ENCODE measurements at places on chromosomes 3 and 15.
A peak's percentile ranks its signal among the peaks of the same experiment; 100 is the strongest.

DNA sequence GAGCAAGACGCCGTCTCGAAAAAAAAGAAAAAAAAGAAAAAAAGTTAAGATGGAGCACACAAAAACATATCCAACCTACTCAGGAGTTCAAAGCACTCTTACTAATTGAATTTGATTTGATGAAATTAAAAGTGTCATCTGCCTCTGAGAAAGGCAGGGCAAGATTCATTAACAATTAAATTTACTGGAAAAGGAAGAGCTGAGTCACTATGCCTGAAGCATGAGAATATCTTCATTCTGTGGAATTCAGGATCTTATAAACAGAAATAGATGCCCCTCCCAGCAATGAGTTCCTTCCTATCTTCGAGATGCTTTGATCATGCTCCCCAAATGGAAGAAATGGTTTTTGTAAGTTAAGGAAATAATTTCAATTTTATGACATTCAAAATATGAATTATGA is 61.0 kb upstream of the ST3GAL6 start:
- DNase-seq: no peak

GRCh38 chr15:77857419-77857818 is 220.1 kb downstream of the TBC1D2B start:
- DNase-seq: no peak

DNA sequence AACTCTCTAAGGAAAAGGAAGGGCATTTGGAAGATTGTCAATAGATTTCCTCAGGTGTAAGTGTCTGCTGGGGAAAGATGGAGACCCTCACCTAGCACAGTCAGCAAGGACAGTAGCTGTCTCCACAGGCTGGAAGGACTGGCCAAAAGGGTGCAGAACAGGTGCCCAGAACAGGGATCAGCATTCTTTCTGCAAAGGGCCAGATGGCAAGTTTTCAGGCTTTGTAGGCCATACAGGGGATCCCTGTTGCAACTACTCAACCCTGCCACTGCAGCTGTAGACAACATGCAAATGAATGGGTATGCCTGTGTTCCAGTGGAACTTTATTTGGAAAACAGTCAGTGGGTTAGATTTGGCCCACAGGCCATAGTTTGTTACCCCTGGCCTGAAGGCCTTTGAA is 8.1 kb downstream of the AGBL1 start:
- no peak for DNase-seq

- no peak for DNase-seq
Observed at GRCh38 chr15:26974120-26974780, 3.3 kb downstream of the GABRG3 start.

- no peak for DNase-seq
Observed at GRCh38 chr3:50245251-50245745, 9.3 kb downstream of the GNAI2 start.

DNA sequence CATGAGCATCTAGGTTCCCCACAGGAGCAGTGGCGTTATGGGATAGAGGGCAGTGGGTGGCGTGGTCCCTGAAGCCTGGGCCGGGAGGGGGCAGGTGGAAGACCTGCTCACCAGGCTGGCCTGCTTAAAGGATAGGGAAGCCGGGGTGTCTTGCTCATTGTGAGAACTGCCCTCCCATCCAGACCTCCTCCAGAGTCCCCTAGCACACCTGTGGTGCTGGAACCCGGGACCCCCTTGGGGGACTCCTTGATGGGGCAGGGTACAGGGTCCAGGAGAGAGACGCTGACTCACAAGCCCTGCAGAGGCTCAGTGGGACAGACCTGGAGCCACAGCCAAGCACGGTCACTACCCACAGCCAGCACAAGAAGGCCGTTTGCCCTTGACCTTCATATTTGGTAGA is 2.8 kb upstream of the RHCG start:
- no peak for DNase-seq

DNA sequence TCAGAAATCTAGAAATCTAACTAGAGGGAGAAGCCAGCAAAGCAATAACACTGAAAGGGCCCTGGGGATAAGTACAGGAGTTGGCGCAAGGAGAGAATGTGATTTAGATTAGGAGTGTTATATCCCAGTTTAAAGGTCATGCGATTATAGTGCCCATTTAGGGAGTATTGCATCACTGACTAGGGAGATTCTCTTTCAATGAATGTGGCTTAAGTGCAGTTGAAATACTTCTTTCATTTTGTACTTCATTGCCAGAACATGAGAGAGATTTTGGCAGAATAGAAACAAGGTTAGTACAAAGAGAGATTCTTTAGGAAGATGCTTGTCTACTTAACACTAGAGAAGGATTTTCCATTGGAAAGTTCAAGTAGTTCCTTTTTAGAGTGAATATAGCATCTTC is 13.9 kb downstream of the ROBO2 start:
- no peak for DNase-seq

GRCh38 chr15:25095179-25095578 is 140.4 kb downstream of the SNRPN start:
- DNase-seq: no peak

GRCh38 chr3:125511420-125512118 is 8.4 kb downstream of the SNX4 start:
- DNase-seq: no peak

DNA sequence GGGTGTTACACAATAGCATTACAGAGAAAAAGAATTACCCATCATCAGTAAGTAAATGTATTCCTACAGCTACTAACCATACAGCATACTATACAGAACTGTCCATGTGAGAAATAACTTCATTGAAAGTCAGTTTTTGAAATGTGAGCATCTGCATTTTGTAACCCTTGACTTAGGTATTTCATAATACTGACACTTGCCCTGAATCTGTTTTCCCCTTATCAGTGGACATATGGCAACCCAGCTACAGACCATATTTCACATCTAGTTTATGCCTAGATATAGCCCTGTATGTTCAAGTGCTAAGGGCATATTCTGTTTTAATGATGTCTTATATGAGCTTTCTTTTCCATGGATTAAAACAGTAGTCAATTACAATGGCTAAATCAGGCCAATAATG is 297.6 kb downstream of the TBC1D5 start:
- no peak for DNase-seq

DNA sequence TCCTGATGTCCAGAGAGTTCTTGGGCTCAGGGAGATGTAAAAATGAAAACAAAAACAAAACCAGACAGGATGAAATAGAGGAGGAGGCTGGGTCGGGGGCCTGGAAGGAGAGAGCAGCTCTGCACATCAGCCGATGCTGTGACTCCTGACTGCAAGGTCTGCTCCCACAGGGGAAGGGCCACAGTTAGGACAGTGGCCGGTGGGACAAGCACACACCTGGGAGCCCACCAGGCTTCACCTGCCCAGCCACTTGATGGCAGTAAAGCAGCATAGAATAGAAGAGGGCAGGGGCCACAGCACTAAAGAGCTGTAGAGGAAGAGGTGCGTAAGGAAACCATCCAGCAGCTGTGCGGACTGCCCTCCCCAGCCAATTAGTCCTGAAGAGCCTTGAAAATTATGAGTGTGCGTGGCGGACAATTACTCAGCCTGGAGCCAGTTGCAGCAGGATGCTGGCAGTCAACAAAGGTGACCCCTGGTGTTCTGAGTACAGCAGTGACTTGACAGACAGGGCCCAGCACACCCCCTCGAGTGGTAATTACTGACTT is 29.8 kb downstream of the ALS2CL start:
- DNase-seq: no peak

GRCh38 chr3:62589078-62589477 is 215.7 kb upstream of the FEZF2 start:
- no peak for DNase-seq

GRCh38 chr3:27885641-27886040 is 163.5 kb upstream of the EOMES start:
- DNase-seq: no peak

DNA sequence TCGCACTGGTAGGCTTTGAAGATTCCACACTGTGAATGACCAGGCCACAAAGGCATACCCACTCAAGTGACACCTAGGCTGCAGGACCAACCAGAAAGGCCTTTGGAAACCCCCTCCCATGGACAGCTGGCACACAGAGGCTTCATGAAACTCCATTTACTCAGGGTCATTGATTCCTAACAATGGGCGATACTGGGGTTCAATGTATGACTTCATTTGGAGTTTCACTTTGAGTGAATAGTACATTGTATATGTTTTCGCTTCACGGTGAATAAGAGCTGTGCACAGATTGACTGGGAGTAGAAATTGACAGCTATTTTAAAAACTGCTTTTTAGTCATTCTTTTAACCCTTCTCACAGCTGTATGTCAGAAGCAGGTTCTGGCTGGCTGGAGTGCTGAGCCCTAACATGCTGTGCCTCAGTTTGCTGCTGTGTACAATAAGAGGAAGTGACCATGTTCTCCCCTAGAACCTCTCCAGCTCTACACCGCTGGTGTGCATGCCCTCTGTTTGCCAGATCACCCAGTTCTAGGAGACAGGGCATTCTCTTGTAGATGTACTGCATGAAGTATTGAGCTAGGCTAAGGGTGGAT is 15.4 kb upstream of the CX3CR1 start:
- DNase-seq: no peak

DNA sequence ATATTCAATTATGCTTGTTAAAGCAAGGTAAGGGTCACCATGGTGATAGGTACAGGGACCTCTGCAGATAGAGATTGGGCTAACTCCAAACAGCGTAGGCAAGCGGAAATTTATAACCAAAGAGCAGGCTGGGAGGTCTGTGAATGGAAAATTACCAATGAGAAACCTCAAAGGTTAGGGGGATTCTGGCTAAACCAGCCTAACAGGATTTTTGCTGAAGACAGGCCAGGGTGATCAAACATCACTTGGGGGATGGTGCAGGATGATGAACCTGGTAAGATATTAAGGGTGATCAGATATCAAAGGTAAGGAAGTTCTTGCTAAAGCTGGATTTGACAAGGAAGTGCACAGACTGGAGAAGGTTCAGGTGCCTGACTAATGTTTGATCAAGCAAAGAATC is 35.3 kb upstream of the SNRPN start:
- DNase-seq: no peak

DNA sequence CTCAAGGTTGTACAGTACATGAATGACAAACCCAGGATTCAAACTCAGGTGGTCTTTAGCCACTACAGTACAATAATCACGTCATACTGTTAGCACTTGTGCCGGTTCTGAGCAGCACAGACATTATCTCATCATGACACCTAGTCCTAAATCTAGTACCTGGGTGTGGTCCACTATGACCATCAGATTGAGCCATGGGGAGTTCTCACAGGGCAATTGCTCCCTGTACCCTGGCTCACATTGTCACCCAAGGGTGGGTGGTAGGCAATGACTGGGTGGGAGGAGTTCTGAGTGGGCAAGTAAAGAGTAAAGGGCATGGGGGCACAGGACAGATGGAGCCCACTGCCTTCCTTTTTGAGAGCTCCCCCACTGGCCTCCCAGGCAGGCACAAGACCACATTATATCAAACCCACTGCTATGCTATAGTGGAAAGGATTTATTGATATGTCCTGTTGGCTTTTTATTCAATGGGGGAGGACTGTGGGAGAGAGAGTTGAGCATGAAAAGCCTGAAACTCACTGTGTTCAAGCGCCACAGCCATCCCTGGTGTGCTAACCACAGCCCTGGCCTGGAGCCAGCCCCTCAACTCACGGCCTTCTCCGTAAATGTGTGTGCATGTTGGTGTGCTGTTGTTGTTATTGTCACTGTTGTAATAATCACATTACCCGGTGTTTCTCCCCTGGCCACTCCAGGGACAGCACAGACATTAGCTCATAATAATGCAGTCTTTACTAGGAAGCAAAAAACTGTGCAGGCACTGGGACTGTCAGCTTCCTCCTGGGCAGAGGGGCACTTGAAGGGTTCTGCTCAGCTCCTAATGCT is 27.3 kb downstream of the ADCY5 start:
- DNase-seq: no peak

DNA sequence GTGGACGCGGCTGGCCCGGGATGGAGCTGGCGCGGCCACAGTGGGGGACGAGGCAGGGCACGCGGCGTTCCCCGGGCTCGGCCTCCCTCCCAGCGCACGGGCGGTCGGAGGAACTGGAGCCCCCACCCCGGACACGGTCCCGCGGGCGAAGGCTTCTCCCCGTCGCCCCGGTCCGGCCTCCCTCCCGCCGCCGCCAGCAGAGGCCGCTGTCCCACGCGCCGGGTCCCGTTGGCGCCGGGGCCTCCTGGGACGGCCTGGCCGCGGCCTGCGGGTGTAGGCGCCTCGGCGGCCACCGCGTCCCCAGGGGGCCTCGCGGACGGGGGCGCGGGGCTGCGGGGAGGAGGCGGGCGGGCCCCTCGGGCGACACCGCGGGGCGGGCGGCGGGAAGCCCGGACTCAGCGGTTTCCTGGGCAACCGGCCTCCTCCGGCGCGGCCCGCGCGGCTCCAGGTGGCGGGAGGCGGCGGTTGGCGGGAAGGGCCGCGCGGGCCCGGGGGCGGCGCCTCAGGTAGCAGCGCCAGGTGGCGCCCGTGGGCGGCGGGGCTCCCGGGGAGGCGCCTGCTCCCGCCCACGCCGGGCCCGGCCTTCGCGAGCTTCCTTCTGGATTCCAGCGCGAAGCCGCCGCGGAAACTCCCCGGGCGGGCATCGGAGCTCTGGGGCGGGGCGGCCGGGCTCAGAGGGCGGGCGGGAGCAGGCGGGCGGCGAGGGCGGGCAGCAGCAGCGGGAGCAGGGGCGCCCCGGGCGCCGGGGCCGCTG is 26.7 kb downstream of the MELTF start:
- DNase-seq: peak; percentile 54

GRCh38 chr3:101223016-101223415 is 97.4 kb downstream of the IMPG2 start:
- no peak for DNase-seq

- no peak for DNase-seq
Observed at GRCh38 chr3:127451321-127451720, 139.2 kb downstream of the TPRA1 start.

- no peak for DNase-seq
Observed at GRCh38 chr3:138638641-138639040, 30.1 kb downstream of the FAIM start.

DNA sequence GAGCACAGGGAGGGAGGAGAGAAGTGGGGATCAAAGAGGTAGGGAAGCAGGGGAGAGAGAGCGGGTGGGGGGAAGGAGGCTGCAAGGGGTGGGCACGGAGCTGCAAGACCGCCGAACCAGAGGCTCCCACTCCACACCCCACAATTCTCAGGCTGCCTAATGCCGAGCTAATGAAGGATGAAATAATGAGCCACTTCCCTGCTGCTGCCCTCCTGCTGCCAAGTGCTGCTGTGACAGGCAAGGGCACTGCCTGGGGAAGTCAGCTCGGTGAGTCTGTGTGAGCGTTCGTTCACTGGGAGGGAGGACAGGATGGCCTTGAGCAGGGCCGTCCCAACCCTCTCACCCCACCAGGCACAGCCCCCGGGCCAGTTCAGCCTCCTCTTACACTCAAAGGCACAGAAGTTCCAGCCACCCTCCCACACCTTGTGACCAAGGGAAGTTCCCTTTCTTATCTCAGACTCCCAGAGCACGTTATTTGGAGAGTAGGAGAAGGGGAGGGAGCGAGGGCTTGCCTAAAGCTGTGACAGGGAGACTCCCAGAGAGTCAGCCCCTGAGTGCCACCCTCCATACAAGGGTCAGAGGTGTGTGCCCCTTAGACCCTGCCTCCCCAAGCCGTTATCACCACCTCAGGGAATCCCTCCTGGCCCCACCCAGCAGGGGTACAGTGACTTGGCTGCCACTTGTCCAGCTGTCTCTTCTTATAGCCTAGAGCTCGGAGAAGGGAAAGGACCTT is 12.4 kb downstream of the GLYCTK start:
- no peak for DNase-seq

GRCh38 chr3:191414286-191414685 is 46.7 kb upstream of the PYDC2 start:
- DNase-seq: no peak
